Peyer's patch (tissue), 4 donors: ENCODE measurements at places on chromosomes 3 and 15. TPM values are rescaled to one million over a fixed set of nuclear protein-coding genes. Genes with fewer than 3 reads are reported as not detected.

Gene ARHGAP11A
- 8.1 TPM for total RNA-seq

Gene TMF1
- 49.5 TPM for total RNA-seq

Gene OGG1
- 79.6 TPM for total RNA-seq

Gene TP63
- total RNA-seq: not detected

Gene CHDH
- 118 TPM for total RNA-seq

Gene SMCO1
- total RNA-seq: not detected

Gene SUSD5
- 0.18 TPM for total RNA-seq

Gene CLRN1
- not detected for total RNA-seq

GRCh38 chr3:9946112-9947024 is 5.8 kb downstream of the PRRT3 start:
- DNase-seq: peak; percentile 68

GRCh38 chr3:130712718-130713423 is 33.8 kb downstream of the PIK3R4 start:
- DNase-seq: no peak

DNA sequence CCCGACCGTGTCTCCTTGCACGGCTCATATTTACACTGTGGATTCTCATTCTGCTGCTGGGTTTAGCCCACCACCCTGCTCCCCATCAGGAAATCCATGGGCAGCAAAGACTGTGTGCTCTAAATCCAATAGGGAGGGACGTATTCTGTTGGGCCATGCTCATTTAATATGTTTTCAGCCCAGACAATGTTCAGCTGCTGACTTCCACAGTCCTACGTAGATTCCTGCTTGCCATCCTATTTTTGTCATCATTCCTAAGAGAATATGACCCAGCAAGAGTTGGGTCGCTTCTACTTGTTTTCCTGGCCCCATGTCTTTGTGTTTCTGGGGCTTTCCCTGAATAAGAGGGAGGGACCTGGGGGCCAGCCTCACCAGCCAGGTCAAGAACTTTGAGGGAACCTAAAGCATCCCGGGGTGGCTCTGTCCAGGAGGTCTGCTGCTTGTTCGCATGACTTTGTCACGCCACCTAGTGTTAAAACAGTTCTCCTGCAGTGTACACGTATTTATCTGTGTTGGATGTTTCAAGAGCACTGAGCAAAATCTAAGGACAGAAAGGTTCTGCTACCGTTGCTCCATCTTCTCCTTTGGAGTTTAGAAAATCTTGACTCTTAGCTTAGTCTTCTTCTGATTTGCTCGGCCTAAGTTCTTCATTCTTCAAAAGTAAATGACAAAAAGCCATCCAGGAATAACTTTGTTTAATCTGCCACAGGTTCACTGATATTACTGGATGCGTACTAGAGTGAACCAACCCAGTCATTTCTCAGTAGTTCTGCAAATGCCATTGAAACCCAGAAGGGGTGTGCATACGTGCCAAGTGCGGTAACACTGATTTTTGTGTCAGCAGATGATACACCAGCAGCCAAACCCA is 79.8 kb upstream of the NR2E3 start:
- DNase-seq: peak; percentile 68

GRCh38 chr15:38539008-38539343 is 25.6 kb downstream of the RASGRP1 start:
- no peak for DNase-seq

DNA sequence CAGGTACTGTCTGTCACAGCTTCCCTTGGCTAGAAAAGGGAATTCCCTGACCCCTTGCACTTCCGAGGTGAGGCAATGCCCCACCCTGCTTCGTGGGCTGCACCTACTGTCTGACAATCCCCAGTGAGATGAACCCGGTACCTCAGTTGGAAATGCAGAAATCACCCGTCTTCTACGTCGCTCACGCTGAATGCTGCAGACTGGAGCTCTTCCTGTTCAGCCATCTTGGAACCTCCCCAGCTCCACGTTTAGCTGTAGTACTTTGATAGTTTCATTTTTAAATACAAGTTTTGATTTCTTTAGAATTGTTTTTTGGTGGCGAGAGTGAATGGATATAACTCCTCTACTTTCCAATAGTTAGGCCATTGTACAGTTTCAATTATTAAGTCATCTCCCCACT is 17.8 kb upstream of the HDGFL3 start:
- DNase-seq: no peak

DNA sequence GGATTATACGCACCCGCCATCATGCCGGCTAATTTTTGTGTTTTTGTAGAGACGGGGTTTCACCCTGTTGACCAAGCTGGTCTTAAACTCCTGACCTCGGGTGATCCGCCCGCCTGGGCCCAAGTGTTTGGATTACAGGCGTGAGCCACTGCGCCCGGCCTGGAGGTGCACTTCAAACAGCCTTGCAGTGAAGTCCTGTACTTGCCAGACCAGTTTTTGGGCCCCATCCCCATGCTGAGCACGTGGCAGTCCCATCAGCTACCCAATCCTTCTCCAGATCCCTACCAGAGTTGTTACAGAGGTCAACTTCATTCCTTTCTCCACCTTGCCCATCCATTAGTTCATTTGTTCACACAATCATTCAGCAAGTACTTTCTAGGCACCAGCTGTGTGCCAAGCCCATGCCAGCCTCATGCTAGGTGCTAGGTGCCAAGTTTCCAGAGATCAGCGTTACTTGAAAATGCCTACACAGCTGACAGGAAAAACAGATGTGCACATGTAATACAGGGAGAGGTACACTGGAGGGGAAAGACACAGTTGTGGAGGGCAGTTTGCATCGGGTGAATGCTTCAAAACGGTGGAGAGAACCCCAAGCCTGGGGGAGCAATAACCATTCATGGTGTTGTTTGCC is 2.2 kb downstream of the DNAH1 start:
- no peak for DNase-seq

DNA sequence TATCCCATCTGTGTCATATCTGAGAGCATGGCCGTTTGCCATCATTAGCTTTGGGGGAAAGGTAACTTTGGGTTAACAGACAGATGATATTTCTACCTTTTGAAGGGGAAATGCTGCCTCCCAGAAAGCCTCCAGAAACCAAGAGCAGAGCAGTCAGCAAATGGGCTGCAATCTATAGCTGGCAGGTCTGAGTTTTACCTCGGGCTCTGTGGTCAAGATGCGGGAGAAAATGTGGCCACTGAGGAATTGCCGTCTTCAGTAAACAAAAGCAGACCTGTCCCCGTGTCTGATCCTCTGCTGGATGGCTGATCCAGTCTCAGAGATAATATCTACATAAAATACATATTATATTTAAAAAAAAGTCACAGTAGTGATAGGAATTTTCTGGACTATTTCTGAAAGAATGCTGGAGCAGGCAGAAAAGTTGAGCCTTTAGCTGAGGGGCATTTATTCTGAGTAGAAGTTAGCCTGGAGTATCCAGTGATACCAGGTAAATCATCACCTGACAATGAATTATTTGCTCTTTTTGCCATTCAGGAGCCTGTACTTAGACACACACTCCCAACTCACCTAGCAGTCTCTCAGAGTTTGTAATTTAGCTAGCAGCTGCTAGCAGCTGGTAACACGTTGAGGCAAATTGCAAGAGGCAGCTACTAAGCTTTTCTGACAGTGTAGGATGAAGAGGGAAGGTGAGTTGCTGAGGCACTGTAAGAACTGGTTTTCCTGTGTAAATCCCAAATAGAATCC is 285.3 kb upstream of the RARB start:
- DNase-seq: no peak

GRCh38 chr3:118675305-118675704 is 359.3 kb downstream of the IGSF11 start:
- DNase-seq: no peak

DNA sequence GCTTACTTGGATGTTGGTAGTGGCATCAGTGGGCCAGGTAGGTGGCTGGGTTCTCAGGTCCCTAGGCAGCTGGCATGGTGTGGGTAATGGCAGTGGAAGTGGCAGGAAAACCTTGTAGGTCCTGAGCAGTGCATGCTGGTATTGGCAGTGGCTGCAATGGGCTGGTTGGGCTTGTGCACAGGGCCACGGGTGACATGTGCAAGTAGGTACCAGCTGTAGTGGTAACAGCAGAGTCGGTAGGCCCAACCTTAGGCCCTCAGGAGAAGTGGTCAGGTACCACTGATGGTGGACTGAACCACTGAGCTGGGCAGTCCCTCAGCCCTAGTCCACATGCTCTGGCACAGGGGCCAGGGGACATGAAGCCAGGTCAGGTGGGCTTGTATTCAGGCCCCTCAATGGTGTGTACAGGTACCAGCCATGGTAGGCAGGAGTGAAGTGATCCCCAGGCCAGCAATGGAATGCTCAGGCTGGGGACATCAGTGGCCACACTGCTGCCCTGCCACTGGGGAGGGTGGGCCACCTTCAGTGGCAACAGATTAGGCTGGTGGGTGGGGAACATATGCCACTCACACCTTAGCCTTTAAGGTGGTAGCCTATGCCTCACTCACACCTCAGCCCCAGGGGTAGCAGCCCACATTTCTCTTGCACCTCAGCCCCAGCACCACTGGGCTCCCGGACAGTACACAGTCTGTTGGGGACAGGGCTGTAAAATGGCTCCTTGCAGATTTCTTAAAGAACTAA is 118.1 kb downstream of the LRRK1 start:
- peak; percentile 30 for DNase-seq

DNA sequence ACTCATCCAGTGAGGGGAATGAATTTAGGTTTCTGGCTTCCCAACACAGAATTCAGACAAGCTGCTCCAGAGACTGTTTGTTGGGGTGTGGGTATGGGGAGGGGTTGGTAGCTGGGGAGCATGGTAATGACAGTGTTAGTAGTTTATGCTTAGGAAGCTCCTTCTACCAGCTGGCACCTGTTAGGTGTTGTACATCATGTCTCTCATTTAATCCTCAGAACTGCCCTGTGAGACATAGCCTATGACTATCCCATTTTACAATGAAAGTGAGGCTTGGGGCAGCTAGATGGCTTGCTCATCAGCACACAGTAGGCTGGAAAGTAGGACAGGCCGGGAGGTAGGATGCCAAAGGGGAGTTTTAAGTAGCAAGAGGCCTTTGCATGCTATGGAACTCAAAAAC is 2.5 kb downstream of the EIF4E3 start:
- DNase-seq: no peak

DNA sequence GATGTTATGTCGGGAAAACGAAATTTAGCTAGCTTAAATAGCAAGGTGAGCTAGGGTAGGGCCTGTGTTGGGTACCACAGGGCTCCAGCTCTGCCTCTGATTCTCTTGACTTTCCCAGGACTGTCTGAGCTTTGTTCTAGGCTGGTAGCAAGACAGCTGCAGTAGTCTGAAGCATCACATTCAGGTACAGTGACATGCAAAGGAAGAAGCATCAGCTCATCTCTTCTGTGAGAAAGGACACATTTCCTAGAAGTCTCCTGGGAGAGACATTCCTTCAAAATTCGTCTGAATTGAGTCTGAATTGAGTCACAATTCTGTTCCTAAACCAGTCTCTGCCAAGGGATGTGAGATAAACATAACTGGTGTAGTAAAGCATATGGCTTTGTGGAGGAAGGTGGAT is 8.5 kb upstream of the UBXN7 start:
- no peak for DNase-seq

DNA sequence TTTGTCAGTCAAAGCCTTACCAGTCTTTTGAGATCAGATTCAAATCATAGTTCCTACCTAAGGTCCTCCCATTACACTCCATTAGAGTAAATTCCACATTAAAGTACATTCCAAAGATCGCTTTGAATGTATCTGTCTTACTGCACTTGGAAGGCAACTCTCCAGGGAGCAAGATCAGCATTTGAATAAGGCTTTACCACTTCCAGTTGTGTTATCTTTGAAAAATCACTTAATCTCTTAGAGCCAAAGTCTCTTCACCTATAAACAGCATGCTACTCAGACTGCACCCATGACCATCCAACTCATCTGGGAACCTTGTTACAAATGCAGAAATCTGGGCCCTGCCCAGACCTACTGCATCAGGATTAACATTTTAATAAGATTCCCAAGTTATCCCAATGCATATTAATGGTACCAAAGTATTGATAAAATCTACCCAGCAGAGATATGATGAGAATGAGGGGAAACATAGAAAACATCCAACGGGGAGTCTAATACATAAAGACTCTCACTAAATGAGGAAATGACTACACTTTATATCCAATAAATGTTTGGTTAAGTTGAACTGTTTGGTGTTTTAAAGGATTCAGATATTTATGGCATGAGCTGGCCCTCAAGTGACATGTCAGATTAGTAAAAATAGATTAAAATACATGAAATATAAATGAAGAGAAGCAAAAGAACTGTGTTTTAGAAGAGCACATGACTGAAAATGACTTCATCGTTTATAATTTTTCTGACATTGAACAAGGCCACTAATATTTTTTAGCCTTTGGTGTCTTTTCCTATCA is 75.9 kb downstream of the TNIK start:
- no peak for DNase-seq

- no peak for DNase-seq
Measured at GRCh38 chr3:13229273-13229949, 156.2 kb upstream of the IQSEC1 start.

DNA sequence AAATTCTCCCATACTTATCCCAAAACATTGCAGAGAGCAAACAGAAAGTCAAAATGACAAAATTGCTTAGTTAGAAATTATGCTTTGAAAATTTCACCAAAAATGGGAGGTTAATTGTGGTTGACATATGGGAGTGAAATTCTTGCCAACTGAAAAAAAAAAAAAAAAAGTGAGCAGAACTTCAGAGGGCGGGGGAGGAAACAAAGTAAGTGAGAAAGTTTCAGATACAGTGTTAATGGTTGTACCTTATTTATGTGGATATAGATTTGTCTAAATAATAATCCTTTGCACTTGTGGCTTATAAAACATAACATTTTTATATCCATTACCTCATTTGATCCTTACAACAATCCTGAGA is 91.5 kb upstream of the RAP2B start:
- no peak for DNase-seq

GRCh38 chr15:67063689-67064606 is 1.5 kb upstream of the SMAD3 start:
- DNase-seq: peak; percentile 79

GRCh38 chr3:171258316-171258715 is 201.9 kb downstream of the TNIK start:
- no peak for DNase-seq

- DNase-seq: no peak
Measured at GRCh38 chr3:66485291-66485968, 15.4 kb downstream of the LRIG1 start.

- DNase-seq: no peak
Measured at GRCh38 chr3:15438983-15439382, 11.6 kb downstream of the EAF1 start.

DNA sequence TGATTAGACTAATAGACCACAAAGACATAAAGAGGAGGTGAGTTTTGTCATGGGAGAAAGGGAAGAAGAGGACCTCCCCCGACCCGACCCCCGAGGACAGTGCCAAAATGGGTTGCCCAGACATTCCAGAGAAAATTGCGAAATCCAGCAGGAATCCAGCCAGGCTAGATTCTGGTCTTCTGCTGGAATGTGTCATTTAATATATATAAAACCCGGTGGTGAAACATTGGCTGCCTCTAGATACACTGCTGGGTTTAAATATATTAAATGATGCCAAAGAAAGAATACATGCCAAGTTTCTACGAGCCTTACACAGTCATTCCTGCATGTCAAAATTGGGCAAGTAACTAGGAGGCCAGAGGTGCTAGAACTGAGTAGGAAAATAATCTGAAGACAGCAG is 45.3 kb upstream of the SPESP1 start:
- no peak for DNase-seq
